ENCODE measurements at places on chromosomes 13 and 19.

DNA sequence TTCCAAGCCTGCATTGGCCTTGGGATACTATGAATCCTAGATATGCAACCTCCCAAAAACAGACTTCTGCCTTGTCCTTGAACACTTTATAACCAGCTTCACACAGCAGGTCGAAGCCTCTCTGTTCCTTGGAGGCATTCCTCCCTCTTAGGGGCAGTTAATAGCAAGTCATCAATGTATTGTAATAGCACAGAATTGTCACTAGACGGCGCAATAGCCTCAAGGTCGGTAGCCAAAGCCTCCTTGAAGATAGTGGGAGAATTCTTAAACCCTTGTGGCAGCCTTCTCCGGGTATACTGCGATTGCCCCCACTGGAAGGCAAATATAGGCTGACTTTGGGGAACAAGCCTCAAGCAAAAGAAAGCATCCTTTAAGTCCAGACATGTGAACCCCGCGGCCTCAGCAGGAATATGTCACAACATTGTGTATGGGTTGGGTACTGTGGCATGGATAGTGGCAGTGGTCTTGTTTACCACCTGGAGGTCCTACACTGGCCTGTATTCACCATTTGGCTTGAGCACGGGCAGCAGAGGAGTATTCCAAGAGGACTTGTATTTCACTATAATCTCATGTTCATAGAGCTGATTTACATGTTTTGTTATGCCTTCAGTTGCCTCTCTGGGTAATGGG lies 61.1 kb downstream of the ZNF431 start:
- no peak for DNase-seq

- no peak for DNase-seq
These were observed 12.9 kb upstream of the LRRC4B start for GRCh38 chr19:50580970-50581634.

- DNase-seq: peak; percentile 65
These were observed 44.0 kb upstream of the GAS6 start for GRCh38 chr13:113907635-113908617.

- DNase-seq: no peak
These were observed 21.7 kb downstream of the IRS2 start for GRCh38 chr13:109764470-109765291.

DNA sequence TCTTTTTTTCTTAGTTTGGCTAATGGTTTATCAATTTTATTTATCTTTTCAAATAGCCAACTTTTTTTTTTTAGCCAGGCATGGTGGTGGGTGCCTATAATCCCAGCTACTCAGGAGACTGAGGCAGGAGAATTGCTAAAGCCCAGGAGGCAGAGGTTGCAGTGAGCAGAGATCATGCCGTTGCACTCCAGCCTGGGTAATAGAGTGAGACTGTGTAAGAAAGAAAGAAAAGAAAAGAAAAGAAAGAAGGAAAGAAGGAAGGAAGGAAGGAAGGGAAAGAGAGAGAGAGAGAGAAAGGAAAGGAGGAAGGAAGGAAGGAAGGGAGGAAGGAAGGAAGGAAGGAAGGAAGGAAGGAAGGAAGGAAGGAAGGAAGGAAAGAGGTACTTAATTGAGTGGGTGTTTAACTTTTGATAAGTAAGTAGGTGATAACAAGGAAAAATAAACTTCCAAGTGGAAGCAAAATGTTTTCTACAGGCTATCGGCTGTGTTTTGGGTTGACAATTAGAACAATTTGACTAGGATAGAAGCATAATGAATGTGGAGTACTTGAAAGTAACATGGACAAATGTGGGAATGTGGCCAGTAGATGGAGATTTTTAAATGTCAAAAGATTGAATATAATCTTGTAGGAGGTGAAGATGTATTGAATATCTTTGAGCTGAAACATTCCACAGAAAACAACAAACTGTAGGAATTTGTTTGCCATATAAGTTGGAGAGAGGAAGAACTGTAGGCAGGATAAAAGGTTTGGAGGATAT lies 62.8 kb upstream of the MYO16 start:
- no peak for DNase-seq

- no peak for DNase-seq
These were observed 46.9 kb downstream of the SOX1 start for GRCh38 chr13:112113851-112114250.

DNA sequence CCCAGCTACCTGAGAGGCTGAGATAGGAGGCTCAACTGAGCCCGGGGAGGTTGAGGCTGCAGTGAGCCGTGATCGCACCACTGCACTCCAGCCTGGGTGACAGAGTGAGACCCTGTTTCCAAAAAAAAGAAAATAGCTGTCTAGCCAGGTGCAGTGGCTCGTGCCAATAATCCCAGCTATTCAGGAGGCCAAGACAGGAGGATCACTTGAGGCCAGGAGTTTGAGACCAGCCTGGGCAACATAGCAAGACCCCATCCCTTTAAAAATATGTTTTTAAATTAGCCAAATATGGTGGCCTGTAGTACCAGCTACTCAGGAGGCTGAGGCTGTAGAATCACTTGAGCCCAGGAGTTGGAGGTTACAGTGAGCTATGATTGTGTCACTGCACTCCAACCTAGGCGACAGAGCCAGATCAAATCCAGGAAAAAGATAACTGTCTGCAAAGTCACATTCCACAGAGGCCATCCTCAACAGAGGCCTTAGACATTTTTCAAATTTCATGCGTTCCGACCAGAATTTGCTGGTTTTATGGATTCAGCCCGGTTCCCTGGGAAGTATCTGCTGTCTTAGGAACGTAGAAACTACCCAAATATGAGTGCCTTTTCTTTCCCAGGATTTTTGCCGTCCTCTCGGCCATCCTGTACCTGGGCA lies 58.7 kb upstream of the USE1 start:
- DNase-seq: no peak

GRCh38 chr13:50291611-50292010 lies 276.4 kb downstream of the KCNRG start:
- DNase-seq: no peak

GRCh38 chr19:47694466-47695273 lies 18.6 kb upstream of the EHD2 start:
- DNase-seq: no peak

DNA sequence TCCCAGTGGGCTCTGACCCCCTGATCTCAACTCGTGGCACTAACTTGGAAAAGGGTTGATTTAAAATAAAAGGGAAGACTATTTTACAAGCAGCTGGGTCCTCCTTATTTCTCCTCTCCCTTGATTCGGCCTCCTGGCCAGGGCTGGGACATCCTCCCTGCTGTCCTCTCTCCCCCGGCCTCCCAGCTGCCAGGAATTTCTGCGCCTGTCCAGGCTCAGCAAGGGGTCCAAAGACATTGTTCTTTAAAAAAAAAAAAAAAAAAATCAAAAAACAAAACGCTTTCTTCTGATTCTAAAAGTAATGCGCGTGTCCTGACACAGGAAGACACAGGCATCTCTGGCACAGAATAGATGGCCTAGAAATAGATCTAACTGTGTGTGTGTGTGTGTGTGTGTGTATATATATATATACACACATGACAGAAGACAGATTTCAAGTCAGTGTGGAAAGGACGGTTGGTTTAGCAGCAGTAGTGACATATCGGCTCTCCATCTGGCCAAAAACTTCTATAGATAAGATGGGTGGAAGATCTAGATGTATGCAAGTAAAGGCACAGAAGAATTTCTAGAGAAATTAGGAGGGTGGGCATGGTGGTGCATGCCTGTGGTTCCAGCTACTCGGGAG lies 12.3 kb upstream of the LENG8 start:
- DNase-seq: no peak

DNA sequence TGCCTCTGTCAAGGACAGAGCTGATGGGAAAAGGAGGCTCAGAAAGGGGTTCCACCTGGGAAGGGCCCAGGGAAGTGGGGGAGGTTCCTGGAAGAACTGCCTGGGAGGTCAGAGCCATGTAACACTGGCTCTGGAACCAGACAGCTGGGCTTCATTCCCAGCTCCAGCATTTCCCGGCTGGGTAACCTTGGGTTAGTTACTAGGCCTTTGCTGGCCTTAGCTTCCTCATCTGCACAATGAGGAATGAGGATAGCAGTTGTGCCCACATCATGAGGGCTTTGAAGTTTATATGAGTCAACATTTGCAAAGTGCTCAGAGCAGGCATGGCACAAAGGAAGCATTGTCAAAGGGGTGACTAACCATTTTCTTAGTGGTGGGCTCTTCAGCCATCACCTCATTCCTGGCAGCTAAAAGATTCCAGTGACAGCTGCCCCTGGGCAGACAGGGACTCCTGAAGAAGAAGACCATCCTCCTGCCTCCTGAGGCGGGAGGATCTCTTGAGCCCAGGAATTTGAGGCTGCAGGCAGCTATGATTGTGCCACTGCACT lies 1.7 kb upstream of the DNAJB1 start:
- DNase-seq: peak; percentile 61

DNA sequence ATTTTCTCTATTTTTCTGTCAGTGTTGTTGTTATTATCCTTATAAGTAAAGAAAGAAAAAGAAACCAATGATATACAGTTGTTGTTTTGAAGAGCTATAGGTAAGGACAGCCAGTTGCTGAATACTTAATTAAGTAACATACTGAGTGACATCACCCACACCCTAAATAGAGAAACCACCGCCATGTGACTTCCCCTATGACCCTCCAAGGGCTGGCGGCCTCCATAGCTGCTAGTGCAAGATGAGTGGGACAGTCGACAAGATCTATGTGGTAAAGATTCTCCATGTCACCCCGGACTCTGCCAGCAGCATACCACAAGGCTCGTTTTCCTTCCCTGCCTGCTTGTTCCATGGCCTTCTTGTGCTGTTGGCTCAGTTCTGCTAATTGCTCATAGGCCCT lies 221.1 kb downstream of the DNAJC15 start:
- no peak for DNase-seq

GRCh38 chr19:43351998-43352746 lies 1.3 kb upstream of the CD177 start:
- no peak for DNase-seq

- no peak for DNase-seq
These were observed 133.6 kb upstream of the RNF113B start for GRCh38 chr13:98310485-98311199.

GRCh38 chr13:73000027-73000674 lies 58.7 kb upstream of the KLF5 start:
- DNase-seq: no peak
